ENCODE measurements at places on chromosomes 4 and X.

DNA sequence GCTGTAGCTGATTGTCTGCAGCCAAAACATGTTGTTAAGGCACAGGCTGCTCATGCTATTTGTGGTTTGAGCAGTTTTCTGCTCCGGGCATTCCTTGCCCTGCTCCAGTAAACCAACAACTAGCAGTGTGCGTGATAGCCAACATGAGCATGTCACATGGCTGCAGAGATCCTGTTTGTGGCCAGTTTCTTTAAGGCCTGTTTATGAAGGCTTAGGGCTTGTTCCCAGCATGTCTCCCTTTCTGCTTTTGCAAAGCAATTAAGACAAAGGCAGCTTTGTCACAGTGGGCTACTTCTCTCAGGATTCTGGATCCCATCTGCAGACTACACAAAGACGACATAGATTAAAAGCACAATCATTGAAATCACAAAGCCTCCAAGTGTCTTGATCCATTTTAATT is 160.5 kb downstream of the ZNF518B start:
- ATAC-seq, result no peak

- ATAC-seq, result no peak
These were observed 172.5 kb downstream of the PCDH18 start for GRCh38 chr4:137359691-137360315.

- ATAC-seq, result no peak
These were observed 2.9 kb upstream of the FTSJ1 start for GRCh38 chrX:48472851-48473703.

GRCh38 chrX:31012509-31013025 is 59.3 kb downstream of the FTHL17 start:
- ATAC-seq, result no peak

- no peak for ATAC-seq
These were observed 81.0 kb upstream of the ZDHHC15 start for GRCh38 chrX:75603833-75604232.

GRCh38 chr4:123817025-123817688 is 420.6 kb downstream of the SPRY1 start:
- no peak for ATAC-seq

GRCh38 chr4:52098618-52099017 is 47.5 kb downstream of the SPATA18 start:
- no peak for ATAC-seq

- no peak for ATAC-seq
These were observed 562.8 kb upstream of the POU3F4 start for GRCh38 chrX:82945332-82945731.

DNA sequence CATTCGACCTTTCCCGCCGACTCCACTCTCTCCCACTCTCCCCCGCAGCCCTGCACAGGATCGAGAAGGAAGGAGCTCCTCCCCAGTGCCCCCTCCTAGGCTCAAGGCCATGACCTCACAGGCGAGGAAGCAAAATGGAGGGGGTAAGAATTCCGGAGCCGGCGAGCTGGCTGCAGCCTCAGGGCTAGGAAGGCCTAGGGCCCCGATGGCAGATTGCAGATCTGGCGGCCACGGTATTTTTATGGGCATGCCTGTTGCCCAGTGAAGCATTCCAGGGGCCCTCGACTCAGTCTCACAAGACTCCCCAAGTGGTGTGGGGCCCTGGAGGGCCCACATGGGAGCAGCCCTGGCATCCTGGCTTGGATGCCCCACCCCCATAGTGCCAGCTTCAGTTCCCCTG is 942 bp upstream of the L1CAM start:
- no peak for ATAC-seq
